Breast epithelium (tissue), 4 donors: ENCODE measurements at places on chromosomes 5 and 9.
A peak's percentile ranks its signal among the peaks of the same experiment; 100 is the strongest.

DNA sequence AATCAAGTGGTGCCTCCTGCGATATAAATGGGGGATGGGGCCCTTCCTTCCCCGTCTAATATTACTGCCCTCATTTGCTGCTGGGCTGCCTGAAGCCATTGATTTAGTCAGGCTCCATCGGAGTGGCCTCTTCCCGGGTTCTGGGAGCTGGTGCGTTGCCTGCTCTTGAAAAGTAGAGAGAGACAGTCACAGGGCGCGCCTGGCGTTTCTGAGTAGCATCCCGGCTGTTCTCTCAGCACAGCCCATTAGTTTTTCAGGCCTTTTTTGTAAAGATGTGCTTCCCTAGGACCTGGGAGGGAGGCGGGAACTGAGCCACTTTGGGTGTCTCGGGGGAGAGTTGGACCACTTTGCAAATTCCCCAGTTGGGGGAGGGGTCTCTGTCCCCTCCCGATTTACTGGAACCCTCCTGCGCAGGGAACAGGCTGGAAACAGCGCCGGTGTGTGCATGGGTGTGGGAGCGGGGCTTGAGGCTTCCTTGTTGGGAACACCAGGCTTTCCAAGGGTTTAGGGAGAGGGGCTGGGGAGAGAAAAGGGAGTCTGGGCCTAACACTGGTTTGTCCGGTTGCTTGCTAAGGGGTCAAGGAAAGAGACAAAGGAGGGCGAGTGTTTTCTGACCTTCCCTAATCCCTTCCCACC is 4.7 kb downstream of the PRDM6 start:
- no peak for DNase-seq

DNA sequence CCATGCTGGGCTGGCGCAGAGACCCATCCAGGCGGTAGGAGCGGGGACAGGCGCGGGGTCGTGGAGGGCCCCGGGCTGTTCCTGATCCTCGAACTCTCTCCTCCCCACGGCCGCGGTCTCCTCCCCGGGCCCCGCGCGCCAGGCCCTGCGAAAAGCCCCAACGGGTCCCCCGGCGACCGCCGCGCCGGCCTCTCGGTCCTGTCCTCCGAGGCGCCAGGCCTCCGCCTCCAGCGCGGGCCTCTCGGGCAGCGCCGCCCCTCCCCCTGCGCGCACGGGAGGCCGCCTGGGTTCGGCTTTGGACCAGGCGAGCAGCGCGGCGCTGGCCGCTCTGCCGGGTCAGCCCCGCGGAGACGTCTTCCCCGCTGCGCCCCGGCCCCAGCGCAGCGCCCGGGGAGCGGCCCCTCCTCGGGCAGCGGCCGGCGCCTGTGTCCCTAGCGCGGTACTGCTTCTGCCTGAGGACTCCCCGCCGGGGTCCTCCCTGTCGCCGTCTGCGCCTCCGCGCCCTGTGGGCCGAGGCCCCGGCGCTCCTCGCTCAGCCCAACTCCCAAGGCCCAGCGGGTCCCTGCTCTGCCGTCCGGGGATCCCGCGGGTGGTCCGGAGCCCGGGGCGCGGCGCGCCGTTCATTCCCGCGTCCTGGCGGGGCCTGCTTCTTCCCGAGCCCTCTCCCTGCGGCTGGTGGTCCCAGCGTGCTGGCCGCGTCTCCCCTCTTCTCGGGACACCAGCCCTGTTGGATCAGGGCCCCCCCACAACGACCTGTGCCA is 13.4 kb downstream of the COL23A1 start:
- DNase-seq: no peak

GRCh38 chr9:130327781-130328348 is 62.3 kb downstream of the HMCN2 start:
- DNase-seq: no peak

- DNase-seq: no peak
Measured at GRCh38 chr9:99140685-99141314, 35.9 kb downstream of the TGFBR1 start.

DNA sequence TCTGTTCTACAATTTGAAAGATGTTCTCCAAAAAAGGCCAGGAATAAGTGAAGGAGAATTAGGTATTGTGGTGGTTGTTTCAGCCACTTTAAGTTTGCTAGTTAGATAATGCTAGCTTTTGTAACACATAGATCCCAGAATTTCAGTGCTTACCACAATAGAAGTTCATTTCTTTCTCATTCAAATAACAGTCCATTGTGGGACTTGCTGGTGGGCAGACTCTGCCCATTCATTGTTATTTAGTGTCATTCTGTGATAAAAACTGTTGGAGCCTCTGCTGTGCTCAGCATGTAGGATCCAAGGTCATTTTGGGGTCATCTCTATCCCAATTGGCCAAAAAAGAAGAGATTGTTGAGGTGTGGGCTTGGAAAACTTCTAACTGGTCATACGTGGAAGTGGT is 106.8 kb downstream of the CCDC192 start:
- no peak for DNase-seq

DNA sequence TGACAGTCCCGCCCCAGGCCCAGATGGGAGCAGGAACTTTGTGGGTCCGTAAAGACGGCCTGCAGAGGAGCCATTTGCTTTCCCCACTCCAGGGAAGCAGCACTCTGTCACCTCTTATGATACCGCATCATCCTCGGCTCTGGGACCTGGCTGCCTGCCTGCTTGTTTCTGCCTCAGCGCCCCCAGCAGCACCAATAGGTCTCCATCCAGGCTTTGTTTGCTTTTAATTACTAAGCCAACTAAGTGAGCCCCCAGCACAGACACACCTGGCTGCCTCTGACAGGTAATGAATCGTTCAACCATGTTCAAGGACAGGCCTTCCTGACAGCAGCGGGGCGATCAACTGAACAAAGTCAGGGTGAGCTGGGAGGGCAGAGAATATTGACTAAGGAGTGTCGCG is 141.4 kb downstream of the C5orf15 start:
- no peak for DNase-seq

DNA sequence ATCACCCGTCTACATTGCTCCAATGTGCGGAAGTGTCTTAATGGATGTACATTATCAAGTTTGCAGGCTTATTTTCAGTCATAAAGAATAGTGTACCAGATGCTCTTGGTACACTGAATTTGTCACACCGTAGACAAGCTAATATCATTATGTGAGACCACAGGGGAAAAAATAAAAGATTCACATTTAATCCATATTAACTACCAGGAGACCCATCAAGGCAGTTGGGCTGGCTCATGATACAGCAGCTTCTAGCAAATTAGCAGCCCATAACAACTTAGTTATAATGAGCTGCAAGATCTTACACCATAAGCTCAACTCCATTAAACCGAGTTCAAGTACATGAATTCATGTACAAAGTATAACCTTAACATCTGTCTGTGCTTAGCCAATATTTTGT is 324.9 kb downstream of the CTNND2 start:
- DNase-seq: no peak

DNA sequence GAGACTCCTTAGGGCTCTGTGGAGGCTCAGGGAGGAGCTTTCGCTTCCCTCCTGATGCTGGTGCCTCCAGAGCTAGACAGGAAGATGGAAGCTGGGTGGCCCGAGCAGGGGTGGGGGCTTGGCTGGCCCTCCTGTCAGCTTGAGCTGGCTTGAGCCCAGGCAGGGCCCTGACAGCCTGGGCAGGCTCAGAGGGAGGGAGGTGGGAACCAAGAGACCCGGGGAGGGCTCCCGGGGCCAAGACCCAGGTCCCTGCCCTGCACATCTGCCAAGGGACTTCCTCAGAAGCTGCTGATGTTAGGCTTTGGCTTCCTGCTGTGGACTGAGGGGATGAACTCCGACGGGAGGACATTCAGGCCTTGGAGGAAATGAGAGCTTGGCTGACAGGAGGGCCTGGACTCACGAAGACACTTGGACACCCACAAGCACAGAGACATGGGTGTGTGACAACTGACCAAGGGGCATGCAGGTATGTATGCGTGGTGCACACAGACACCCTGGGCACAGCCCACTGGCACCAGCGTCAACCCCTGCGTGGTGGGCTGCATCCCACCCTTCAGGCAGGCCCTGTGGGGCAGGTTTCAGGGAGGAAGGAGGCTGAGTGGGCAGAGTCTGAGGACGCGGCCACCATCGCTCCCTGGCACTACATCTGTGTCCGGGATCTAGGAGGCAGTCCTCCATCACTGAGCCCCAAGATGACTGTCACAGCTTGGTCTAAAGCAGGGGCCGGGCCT is 1.7 kb upstream of the LTC4S start:
- no peak for DNase-seq

- peak; percentile 45 for DNase-seq
Measured at GRCh38 chr5:74378464-74378863, 262.1 kb downstream of the ENC1 start.

DNA sequence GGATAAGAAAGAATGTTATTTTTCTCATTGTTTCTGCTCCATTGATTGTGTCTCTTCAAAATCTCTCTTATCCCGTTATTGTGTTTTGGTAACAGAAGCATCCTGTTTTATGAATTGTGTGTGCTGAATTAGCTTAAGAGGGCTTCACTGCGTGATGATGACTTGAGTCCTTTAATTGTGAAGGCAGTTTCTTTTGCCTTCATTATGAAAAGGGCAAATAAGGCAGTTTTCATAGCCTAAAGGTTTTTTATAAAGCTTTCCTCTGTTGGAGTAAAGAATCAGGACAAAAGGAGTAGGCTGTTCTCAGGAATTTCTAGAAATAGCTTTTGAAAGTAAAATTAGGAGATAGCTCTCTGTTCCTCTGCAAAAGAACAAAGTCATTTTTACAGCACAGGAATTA is 169.8 kb downstream of the FOCAD start:
- DNase-seq: no peak

GRCh38 chr9:4095484-4095883 is 204.4 kb downstream of the GLIS3 start:
- DNase-seq: no peak

DNA sequence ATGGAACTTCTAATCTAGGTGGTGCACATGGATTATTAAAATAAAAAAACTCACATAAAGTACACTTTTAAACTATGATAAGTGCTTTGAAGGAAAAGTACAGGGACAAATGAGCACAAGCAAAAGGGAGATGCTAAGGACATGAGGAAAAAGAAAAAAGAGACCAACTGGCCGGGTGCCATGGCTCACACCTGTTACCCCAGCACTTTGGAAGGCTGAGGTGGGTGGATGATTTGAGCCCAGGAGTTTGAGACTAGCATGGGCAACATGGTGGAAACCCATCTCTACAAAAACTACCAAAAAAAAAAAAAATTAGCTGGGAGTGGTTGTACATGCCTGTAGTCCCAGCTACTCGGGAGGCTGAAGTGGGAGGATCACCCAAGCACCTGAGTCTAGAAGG is 67.1 kb downstream of the SH3TC2 start:
- DNase-seq: no peak

DNA sequence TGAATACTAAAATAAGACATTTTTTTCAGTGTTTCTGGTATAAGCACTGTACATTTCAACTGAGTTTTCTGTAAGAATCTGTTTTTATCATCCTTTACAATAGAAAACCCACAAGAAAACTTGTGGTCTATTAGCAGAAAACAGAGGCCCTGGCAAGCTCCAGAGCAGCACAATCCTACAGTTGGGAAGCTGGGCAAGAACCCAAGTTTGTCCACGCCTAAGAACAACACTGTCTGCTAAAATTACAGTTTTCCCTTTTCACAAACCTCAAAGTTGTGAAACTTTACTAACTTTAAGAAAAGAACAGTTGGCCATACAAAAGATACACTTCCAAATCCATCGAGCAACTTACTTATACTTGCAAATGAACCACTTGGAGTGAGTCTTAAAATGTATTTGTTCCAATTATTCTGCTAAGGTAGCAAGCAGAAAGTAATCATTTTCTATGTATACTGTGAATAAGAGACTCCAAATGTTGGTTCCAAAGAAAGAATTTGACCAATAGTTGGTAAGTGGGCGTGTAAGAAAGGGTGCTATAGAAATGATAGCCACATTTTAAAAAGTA is 982.0 kb upstream of the ARRDC3 start:
- no peak for DNase-seq

GRCh38 chr9:122377241-122378164 is 6.7 kb downstream of the PTGS1 start:
- no peak for DNase-seq

GRCh38 chr5:103690676-103691075 is 128.1 kb upstream of the NUDT12 start:
- DNase-seq: no peak
